ENCODE measurements at places on chromosomes 6 and 20.

GRCh38 chr6:119966484-119966883 lies 616.9 kb upstream of the MAN1A1 start:
- no peak for DNase-seq

DNA sequence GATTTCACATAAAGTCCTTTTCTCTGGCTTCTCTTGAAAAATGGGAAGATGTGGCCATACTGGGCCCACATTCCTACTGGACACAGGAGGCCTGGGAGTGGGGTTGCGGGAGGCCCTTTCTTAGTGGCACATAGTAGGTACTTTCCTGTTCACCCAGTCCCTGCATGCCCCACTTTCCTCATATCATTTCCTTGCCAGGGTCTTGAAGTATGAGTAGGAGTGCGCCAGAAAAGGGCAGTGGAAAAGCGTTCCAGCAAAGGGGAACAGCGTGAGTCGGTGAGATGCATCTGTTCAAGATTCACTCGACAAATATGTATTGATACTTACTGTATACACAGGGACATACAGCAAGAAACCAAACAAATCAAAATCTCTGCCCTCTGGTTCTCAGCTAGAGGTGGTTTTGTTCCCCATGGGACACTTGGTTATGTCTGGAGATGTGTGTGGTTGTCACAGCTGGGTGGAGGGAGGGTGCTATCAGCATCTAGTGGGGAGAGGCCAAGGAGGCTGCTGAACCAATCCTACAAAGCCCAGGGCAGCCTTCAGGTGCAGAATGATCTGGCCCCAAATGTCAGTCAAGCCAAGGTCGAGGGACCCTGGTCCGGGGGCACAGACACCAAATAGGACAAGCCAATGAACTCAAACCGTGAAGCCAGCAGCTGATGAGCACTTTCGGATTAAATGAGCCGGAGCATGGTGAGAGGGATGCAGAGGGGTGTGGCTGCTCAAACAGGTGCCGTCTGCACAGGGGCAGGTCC lies 151.4 kb downstream of the CEBPB start:
- no peak for DNase-seq

- no peak for DNase-seq
Measured at GRCh38 chr20:33359399-33360261, 41.7 kb downstream of the CDK5RAP1 start.

DNA sequence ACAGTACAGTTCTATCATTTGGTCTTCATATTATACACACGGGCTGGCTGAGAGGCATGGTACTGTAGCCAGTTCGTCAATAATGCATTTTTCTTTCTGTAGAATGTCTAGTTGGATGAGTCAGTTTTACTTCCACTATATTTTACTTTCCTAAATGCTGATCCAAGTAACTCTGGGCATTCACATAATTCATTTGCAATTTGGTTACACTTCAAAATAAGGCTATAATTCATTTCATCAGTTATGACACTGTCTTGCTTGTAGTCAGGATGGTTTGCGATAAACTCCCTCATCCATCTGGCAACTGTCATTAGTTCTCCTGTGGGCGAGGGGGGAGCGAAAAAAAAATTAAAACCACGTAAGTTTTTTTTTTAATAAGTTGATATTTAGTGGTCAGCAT lies 46.3 kb downstream of the GCLC start:
- no peak for DNase-seq

DNA sequence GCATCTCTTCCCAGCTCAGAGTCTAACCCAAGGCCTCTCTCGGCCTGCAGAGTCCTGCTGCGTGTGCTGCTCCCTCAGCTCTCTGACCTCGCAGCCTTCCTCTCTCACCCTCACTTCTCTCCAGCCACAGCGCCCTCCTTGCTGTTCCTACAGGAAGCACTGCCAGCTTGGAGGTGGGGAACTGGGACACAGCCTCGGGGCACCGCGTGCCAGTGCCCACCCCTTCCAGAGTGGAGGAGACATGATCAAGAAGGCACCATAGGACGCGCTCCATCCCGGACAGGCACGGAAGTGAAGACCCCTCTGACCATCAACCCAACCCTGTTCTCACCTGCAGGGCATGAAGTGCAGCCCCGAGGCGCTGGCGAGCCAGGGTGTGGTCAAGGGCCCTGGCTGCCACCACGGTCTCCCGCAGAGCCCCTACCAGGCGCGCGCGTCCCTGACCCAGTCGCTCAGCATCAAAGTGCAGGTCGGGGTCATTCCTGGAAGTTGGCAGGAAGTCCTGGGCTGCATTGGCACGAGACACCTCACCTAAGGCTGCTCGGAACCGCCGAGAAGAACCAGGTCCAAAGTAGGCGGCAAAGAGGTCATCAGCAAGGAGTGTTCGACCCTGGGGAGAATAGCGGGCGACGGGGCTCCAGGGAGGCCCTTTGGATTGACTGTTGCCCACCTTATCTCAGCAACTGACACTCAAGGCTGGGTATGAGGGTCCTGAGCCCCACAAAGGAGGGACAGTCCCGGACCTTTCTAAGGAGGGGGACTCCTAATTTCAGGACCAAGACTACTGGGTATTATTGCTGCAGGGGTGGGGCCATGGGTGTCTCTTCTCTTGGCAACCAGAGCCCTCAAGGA lies 1.3 kb downstream of the VWA7 start:
- no peak for DNase-seq

DNA sequence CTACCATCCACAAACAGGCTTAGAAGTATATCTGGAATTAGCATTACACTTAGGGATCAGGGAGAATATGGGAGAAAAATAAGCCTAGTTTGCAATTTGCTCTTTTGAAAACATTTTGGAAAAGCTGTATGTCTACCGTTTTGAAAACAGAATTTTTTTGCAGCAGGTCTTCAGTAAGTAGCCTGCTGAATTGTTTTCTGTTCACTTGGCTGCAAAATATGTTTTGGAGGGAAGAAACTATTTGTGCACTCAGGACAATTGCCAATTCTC lies 39.6 kb downstream of the ILRUN start:
- no peak for DNase-seq

GRCh38 chr6:113392551-113393055 lies 464.5 kb upstream of the MARCKS start:
- DNase-seq: no peak

DNA sequence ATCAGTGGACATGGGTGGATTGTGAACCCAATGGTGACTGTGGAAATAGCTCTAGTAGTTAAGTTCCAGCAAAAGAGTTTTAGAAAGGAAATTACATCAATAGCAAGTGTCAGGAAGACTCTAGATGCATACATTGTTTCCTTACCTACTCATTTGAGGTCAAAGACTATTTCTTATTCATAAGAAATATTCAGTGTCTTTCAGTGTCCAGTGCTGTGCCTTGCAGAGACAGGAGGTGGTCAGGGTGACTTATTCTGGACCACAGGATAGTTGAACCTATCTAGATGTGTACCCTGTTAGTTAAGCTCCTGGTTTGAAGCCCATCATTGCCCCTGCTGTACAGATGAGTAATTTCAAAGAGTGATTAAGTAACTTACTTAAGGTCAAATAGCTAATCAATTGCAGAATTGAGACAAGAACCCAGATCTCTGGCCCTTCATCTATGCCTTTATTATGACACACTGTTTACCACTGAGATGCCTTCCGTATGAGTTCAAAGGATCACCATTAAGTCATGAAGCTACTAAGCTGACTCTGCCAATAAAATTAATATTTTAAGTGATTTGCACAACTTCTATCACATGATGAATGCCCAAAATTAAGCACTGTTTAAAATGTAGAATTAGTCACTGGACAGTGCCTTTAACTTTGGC lies 136.1 kb downstream of the PDSS2 start:
- DNase-seq: no peak

- DNase-seq: no peak
Measured at GRCh38 chr6:99563056-99563723, 5.3 kb downstream of the CCNC start.

- DNase-seq: no peak
Measured at GRCh38 chr20:50320005-50320900, 129.6 kb downstream of the CEBPB start.

GRCh38 chr6:82690283-82690682 lies 326.7 kb downstream of the TPBG start:
- DNase-seq: no peak

DNA sequence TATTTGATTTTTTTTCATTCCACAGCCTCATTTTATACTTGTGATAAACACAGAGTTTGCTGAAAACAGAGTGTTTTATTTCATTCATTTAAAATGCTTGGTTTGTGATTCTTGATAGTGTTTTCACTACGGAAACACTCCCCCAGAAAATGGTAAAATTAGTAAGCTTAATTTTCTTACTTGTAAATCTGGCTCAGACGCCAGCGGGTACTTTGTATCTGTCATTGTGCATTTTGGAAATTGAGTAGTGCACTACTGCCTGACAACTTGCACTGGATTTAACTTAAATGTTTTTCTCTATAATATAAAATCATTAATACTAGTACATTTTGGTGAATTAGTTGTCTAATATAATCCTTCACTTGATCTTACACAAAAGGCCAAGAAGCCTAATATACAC lies 37.0 kb upstream of the HINT3 start:
- DNase-seq: no peak

DNA sequence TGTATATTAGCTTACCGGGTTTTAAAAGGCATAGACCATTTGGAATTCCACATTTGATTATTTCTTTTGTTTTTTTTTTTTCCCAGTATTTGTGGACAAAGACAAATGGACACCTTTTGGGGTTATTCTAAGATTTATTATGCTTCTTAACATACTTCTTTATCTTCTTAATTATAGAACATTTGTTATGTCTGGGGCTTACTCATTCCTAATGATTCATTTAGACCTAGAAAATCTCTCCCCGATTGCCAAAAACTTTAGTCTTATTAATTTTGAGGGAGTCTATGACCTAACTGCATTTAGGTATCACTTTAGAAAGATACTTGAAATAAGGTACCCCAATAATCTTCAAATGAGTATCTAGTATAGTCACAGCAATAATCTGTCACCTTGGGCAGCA lies 170.7 kb upstream of the PREP start:
- no peak for DNase-seq

DNA sequence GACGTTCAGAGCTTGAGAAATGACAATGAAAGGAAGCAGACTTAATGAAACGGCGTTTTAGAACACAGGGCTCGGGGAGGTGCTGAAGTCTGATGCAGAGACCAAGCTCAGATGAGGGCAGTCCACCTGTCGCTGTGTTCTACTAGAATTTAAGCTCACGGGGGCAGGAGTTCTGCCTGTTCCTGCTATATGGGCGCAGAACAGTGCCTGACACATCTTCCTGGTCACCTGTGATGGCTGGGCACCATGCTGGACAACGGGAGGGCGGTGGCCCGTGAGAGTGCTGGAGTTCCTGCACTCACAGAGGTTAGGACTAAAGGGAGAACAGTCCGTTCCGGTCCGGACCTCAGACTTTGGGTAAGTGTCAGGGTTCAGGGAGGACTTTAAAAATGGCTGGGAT lies 130.6 kb downstream of the ERMARD start:
- DNase-seq: no peak

- no peak for DNase-seq
Measured at GRCh38 chr6:78492351-78493017, 374.9 kb upstream of the IRAK1BP1 start.

- DNase-seq: no peak
Measured at GRCh38 chr20:58549231-58550209, 34.3 kb upstream of the APCDD1L start.

GRCh38 chr20:60408435-60408834 lies 450.2 kb downstream of the CDH26 start:
- DNase-seq: no peak

DNA sequence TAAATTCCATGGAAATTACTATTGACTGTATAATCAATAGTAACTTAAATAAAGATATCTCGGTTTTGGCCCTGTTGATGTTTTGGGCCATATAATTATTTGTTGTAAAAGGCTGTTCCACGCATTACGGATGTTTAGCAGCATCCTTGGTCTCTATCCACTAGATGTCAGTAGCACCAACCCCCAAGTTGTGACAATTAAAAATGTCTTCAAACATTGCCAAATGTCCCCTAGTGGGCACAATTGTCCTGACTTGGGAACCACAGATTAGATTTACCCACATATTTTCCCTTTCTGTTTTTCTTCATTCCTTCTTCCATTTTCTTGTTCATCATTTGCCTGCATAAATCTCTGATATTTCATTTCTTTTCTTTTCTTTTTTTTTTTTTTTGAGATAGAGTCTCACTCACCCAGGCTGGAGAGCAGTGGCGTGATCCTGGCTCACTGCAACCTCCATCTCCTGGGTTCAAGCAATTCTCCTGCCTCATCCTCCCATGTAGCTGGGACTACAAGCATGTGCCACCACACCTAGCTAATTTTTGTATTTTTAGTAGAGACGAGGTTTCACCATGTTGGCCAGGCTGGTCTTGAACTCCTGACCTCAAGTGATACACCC lies 13.6 kb upstream of the WFDC8 start:
- DNase-seq: no peak

GRCh38 chr6:31737315-31737990 lies 1.1 kb upstream of the CLIC1 start:
- DNase-seq: no peak

GRCh38 chr6:137968901-137969300 lies 101.8 kb downstream of the TNFAIP3 start:
- no peak for DNase-seq

DNA sequence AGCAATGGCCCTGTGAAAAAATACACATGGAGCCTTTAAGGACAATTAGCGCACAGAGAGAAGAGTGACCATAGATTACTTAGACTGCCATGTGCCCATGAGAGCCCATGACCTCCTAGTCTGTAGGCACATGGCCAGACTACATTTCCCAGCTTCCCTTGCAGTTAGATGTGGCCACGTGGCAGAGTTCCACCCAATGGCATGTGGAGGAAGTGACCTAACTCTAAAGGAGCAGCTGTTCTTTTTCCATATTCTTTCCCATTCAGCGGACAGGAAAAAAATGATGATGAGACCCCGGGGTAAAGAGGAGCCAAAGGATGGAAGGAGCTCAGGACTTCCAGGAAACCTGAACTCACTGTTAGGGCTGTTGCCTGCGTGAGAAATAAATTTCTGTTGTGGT lies 116.6 kb downstream of the CBLN4 start:
- DNase-seq: no peak

- no peak for DNase-seq
Measured at GRCh38 chr6:63448229-63448628, 124.1 kb upstream of the LOC128125822 start.

DNA sequence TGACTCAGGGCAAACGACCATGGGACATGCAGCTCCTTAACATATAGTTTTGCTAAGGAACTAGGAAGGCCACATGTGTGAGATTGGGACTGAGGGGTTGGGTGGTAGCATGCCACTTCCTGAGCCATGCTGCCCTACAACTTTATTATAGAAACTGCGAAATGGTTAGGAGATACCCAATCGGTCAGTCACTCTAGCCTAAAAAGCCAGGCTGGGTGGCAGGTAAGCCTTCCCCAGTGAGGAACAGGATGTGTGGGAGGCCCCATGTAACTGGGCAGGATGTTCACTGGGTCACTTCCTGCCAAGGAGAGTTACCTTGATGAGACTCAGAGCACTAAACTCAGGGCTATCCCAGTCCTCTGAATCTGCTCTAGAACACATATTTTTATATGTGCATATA lies 123.5 kb downstream of the MAP3K7 start:
- no peak for DNase-seq
